Muscle of leg (tissue), 16 donors: ENCODE measurements at places on chromosomes 5 and 9. TPM values are rescaled to one million over a fixed set of nuclear protein-coding genes. Genes with fewer than 3 reads are reported as not detected.
A peak's percentile ranks its signal among the peaks of the same experiment; 100 is the strongest.

GRCh38 chr5:88085462-88085861, 183.2 kb downstream of the TMEM161B start:
- no peak for DNase-seq

DNA sequence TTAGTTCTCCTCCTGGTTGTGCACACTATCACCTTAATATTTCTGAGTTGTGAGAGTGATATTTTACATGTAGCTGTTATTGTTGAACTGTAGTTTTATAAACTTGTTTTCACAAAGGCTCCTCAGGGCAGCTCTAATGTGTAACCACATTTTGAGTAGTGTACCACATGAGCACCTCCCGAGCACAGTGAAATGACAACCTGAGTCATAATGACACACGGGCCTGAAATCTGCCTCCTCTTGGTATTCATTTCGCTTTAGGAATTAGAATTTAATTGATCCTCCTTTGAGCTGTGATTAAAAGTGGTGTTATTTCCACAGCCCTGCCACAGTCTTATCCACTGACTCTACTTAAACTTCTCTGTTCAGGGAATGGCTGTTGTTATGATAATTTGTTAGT, 7.9 kb downstream of the MTRR start:
- no peak for DNase-seq

DNA sequence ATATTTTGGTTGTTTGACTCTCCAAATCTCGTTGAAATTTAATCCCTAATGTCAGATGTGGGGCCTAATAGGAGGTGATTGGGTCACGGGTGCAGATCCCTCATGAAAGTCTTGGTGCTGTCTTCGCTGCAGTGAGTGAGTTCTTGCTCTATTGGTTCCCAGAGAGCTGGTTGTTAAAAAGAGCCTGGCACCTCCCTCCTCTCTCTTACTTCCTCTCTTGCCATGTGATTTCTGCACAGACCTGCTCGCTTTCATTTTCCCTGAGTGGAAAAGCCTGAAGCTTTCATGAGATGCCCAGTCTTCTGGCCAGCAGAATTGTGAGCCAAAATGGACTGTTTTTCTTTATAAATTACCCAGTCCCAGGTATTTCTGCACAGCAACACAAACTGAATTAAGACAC, 221.6 kb downstream of the MAT2B start:
- no peak for DNase-seq

DNA sequence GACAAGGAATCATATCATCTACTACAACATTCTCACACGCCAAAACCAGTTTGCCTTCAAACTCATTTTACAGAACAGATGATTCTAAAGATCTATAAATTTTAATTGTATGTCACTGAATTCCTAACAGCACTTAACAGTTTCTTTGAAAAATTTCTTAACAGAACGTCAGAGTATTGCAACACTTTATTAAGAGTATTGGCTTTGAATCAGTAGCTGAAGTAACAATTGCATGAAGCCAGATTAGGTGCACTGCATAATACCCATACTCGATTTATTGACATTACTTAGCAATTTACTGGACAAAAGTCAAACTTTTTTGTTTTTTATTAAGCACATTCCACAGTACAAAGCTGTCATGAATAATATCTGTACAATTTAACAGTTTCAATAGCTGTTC, 75.8 kb downstream of the SMIM23 start:
- no peak for DNase-seq

DNA sequence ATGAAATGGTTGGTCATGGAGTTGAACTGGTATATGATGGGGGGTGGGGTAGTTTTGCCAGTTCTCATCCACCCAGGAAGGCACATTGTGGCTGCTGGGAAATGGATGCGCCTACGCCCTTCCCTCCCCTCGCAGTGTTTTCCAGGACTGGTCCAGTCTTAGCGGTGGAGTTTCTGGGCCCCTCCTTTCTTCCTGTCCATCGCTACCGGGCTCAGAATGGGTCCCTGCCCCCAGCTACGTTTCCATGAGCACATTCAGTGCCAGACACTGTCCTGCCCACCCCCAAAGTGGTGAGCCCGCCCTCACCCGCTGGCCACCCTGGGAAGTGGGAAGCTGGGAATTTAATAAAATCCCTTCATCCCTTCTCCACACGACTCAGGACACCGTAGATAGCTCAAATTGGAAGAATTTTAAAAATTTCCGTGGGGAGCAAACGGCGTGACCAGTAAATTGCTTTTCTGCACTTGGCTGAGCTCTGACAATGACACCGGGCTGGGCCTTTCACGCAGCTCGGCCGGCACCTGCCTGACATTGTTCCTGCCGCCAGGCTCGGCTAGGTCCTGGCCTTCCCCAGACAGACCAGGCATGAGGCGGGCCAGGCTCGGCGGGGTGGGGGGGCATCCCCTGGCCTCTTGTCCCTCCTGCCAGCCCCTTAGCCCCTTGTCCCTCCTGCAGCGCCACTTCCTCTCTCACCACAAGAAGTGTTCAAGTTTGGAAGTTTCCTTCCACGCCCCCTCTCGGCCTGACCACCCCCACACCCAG, 3.6 kb downstream of the FGF18 start:
- peak; percentile 35 for DNase-seq

DNA sequence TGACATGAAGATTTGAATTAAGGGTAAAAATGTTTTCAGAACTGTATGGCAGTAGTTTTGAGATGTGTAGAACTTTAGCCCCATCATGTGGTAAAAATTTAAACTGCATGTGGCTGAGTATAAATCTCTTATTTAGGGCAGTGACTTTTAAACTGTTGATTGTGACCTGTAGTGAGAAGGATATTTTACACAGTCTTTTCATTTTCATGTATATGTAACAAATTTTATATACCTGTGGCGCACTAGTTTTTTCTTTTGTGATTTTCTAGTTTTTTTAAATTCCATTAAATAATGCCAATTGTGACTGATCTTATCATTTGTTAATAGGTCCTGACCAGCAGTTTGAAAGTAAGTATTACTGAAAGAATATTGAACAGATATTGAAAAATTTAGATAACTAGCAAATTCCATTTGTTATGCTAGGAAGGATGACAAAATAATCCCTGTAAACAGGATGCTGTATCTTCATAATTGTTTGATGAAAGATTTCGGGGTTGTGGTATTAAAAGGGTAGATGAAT, 47.2 kb downstream of the GPBP1 start:
- DNase-seq = peak; percentile 75

ZNF366 gene
- 2.1 TPM for total RNA-seq

GRCh38 chr5:151477101-151477500, 29.7 kb downstream of the SLC36A1 start:
- DNase-seq = peak; percentile 44

WDR36 gene
- total RNA-seq = 27.3 TPM
